ENCODE measurements at places on chromosomes 16 and 17.

DNA sequence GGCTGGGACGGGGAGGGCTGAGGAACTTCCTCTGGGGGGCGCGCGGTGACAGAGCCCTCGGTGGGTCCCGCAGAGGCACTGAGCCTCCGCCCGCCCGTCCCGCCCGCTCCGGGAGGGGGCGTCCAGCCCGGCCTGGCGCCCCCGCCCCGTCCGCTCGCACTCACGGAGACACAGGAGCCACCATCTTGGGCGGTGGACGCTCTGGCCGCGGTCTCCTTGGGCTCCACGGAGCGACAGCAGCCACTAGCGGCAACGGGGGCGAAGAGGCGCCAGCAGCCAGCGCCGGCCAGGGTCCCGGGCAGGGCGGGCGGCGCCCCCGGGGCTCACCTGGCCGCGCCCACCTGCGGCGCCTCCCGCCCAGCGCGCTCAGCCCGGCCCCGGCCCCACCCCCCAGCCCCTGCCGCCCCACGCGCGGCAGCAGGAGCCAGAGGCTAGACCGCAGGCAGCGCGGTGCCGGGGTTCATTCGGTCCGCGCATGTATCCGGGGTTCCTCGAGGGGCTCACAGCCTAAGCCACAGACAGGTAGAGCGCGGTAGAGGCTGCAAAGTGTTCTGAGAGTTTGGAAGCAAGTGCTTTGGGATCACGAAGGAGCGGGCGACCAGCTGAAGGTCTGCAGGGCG, at the start of gene C17orf113:
C17orf113 (minus strand) TSS at position 209 of the 620 bp plus-strand sequence. CDS start 7,225 bp downstream, outside the sequence.
- peak; percentile 20 for DNase-seq

GRCh38 chr16:50238314-50238713, 28.0 kb upstream of the ADCY7 start:
- no peak for DNase-seq

GRCh38 chr16:46886764-46887523, 2.8 kb downstream of the GPT2 start:
- DNase-seq = no peak

GRCh38 chr17:61809816-61810392, 53.4 kb downstream of the BRIP1 start:
- no peak for DNase-seq

DNA sequence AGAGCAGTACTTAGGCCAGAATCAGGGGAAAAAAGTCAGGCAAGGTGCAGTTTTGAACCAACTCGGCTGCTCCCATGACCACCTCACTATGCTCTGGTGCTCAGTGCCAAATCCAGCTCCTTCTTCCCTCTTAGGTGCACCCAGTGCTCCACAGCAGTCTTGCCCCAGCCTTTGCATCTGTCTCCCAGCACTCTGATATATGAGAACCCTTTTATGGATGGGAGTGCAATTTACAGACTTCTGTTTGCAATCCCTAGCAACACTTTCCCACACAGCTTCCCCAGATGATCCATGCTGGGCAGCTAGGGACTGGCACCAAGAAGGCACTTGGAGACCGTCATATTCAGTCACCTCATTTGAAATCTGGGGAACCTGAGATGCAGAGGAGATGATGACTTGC, 267.9 kb upstream of the CCL2 start:
- DNase-seq = no peak

- no peak for DNase-seq
Observed at GRCh38 chr16:67901734-67902133, 8.7 kb downstream of the PSKH1 start.

DNA sequence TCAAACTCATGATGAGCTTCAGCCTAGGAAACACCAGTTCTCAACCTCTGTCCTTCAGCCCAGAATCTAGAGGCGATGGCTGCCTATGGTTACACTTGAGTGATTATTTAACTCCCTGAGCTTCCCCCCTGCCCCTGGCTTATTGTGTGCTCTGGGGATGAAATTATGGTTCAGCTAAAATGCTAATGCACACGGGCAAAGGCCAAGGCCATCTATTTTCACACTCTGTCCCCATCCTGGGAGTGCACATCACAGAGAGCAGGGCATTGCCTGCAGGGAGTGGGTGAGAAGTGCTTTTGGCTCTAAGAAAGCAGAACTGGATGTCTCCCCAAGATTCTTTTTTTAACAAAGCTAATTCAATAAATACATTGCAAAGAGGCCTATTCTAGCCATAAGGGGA, 21.6 kb upstream of the CACNG5 start:
- no peak for DNase-seq
